Fibroblast of pulmonary artery (primary cell): ENCODE measurements at places on chromosomes 5 and 9.
A peak's percentile ranks its signal among the peaks of the same experiment; 100 is the strongest.

DNA sequence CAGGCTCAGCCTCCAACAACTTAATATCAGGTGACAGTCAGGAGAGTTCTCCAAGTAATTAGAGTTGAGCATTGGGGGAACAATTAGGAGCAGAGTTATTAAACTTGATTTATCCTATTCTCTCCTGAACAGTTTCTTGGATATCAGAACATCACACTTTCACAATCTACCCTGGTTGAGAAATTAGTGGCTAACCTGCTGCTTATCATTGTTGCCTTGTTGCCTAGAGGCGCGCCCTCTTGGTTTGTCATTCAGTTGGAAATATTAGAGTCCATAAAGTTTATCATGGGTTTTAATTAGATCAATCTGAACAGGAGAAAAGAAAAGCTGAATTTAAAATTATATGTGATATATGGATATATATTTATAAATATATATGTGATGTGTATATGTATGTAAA is 291.1 kb downstream of the CCDC171 start:
- no peak for DNase-seq

- no peak for DNase-seq
Observed at GRCh38 chr9:35060548-35061207, 11.7 kb downstream of the VCP start.

- no peak for DNase-seq
Observed at GRCh38 chr5:175614861-175615260, 43.0 kb upstream of the HRH2 start.

DNA sequence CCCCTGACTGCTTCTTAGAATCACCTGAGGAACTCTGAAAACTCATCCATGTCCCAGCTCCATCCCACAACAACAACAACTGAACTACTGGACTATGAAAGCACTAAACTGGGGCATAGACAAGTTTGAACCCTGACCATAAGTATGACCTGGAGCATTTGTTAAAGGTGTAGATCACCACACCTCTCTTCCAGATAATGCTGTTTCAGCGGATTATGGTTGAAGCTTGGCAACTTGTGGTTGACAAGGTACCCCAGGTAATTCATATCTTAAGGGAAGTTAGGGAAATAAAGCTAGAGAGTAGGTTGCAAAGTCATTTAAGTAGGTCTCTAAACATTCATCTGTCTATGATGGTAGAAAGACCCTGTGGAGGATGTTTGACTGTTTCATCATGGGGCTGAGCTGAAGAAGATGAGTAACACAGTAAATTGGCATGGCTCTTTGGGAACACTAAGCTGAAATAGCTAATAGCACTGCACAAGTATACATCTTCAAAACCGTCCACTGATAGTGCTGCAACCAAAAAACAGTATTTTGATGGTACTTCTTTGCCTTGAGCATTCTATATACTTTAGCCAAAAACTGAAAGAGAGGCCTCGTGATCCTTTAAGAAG is 80.2 kb downstream of the TMEM174 start:
- DNase-seq, result no peak

DNA sequence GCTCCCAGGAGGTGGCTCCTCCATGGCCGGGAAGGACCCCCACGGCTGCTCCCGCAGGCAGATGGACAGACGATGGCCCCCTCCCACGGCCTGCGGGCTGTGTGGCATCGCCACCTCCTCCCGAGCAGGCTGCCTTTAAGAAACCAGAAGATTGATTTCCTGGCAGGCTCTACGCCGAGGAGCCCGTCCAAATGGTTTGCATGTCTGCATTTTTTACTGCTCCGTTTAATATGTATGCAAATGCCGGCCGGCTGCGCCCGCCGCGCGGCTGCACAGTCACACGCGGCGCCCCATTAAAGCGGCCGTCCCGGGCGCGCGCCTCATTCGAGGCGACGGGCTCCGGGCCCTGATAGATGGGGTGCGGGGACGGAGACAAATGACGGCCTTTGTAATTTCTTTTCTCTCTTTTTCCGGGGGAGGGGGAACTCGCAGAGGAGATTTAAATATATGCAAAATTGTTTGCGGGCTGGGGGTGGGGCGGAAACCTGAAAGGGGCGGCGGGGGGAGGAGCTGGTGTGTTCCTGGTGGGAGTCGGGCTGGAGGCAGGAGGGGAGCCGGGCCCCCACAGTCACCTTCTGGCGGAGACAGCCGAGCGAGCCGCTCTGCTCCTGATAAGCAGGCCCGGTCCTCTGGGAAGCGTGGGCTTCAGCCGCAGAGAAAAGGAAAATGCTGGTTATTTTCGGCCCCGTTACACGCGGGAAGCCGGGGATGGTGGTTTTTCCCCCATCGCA is 158.7 kb upstream of the IER5L start:
- peak; percentile 69 for DNase-seq

- DNase-seq, result no peak
Observed at GRCh38 chr5:41875121-41875520, 4.9 kb upstream of the OXCT1 start.

DNA sequence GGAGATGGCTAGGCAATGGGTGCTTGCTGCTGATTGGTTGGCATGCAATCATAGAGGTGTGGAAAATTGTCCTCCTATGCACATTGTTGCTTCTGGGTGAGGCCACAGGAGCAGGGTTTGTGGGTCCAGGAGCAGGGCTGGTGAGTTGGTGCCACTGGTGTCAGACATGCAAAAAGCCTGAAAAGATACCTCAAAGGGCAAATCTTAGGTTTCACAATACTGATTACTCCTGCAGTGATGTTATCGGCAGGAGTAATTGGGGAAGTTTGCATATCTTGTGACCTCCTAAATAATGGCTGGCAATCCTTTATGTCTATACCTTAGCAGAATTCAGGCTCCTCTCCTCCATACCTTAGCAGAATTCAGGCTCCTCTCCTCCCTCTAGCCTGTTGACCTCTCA is 25.2 kb downstream of the SLC25A48 start:
- no peak for DNase-seq

DNA sequence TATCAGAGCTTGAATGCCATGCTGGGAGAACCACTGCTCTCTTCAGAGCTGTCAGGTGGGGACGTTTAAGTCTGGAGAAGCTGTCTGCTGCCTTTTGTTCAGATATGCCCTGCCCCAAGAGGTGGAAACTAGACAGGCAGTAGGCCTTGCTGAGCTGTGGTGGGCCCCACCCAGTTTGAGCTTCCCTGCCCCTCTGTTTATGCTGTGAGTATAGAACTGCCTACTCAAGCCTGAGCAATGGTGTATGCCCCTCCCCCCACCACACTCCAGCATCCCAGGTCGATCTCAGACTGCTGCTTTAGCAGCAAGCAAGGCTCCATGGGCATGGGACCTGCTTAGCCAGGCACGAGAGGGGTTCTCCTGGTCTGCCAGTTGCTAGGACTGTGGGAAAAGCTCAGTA is 362.3 kb downstream of the FAM170A start:
- no peak for DNase-seq

DNA sequence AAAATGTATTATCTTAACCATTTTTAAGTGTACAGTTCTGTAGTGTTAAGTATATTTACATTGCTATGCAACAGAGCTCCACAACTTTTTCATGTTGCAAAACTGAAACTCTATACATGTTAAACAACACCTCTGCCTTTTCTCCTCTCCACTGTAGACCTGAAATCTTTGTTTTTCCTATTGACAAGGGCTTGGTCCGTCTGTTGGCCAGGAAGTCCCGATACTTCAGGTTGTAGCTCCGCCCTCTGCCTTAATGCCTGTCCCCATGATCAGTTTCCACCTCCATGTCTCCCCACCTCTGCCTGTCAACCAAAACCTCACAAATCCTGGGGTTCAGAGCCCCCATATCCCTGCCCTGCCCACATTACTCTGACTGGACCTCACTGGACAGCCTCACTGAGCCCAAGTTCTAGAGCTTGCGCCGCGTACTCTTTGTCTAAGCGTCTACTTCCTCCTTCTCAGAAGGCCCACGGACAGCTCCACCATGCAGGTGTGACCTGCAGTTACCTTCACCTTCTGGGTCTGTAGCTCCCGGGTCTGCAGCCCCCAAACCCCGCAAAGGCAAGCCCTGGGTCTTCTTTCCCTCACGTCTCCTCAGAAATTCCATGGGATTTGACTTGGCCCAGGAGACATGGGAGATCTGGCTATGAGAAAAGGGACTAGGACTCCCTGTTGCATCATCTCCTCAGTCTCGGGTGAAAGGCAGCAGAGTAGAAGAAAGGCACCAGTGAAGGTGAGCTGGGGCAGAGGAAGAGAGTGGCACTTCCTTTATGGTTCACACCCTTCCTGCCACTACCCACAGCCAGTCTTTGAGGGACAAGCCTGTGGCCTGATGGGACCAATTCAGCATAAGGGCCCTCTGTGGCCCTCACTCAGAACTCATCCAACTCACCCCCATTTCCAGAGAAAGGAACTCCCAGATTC is 8.0 kb downstream of the GLIPR2 start:
- DNase-seq, result no peak

- DNase-seq, result no peak
Observed at GRCh38 chr9:69036799-69037198, 1.2 kb downstream of the FXN start.

DNA sequence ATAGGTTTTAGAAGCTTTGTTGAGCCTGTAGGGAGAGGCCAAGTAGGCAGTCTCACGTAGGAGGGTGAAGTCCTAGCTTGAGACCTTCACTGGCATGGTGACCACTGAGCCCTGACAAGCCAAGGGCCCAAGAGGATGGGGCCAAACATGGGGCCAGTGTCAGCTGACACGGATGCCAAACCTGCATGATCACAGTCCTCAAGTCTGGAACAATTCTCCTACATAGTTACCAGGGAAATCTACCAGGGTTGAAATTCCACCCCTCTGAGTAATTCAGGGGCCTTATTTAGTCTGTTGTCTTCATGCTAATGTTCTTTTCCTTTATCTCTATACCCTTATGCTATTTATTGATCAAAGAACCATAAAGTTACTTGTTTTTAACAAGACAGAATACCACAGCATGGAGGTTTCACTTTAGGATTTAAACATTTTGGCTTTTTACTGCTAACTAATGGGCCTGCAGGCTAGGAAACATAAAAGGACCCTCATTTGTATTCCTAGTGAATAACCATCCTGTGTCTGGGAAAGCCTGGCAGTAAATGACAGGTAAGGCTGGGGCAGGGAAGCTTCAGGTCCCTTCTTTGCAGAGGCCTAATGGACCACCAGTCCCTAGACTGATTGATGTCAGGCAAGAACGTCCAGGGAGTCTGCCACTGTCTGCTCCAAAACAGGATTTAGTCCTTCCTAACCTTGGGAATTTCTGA is 140.8 kb downstream of the FGF1 start:
- peak; percentile 62 for DNase-seq

- no peak for DNase-seq
Observed at GRCh38 chr5:107949688-107950341, 279.1 kb upstream of the EFNA5 start.

DNA sequence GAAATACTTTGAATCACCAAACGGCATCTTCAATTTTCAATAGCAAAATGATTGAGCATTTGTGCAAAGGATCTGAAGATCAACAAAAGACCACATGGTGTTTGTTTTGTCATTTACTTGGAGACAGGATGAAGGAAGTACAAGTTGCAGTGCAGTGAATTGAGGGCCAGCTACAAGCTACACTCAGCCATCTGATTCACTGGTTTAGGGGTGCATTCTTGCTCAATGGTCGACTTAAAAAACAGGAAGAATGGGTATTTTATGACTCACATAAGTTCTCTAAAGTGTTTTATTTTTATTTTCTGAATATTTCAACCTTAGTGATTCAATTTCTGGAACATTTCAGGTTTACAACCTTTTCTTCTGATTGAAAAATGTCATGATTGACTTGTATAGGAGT is 412.1 kb upstream of the ADAMTSL1 start:
- peak; percentile 1 for DNase-seq

GRCh38 chr5:157362012-157362411 is 96.1 kb downstream of the CYFIP2 start:
- peak; percentile 65 for DNase-seq

- DNase-seq, result no peak
Observed at GRCh38 chr5:41686191-41686590, 175.8 kb upstream of the PLCXD3 start.

DNA sequence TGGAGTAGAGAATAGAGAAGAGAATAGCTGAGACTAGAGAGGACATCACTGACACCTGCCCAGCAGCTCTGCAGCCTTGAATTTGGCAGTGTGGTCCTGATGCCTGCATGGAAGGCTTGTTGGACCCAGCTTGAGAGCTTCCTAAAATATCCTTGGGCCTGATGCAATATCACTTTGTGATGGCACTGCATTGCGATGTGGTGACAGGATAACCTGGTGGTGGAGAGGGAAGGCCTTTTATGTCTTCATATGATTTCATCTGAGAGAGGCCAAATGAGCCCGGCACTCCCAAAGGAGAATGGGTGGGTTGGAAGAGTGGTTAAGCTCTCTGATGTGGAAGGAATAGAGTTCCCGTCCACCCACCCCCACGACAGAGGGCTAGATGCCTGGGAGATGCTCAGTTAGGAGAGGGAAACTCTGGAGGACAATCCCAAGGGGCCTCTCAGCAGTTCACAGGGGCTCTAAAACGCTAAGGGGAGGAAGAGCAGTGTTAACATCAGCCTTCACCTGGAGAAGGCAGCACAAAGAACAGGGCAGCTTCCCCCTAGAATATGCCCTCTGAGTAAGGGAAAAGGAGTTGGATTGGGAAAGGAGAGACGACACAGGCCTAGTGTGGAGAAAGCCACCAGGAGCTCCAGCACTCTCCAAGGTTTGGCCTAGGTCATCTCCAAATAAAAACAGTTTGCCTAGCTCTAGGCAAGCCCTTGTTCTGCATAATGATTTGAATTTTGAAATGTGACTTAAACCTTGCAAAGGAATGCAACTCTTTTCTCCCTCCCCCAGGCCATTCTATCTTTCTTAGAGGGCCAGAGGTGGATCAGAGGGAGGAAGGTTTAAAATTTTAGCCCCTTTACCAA is 99.8 kb upstream of the SSBP2 start:
- no peak for DNase-seq

DNA sequence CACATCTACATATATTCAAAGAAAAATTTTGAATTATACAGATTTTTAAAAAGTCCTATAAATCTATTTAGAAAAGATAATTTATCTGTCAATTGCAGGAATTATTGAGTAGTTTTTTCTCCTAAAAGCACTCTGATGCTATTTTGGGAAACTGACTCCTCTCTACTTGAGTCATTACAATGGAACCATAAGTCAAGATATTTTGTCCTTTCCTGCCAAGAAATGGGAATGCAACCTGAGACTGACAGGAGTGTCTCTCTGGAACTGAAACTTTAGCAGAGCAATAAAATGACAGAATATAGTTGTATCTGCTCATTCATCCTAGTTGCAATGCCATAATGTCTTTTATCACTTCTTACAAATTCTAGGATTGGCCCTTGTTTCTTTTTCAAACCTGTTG is 48.6 kb downstream of the CARTPT start:
- peak; percentile 10 for DNase-seq

DNA sequence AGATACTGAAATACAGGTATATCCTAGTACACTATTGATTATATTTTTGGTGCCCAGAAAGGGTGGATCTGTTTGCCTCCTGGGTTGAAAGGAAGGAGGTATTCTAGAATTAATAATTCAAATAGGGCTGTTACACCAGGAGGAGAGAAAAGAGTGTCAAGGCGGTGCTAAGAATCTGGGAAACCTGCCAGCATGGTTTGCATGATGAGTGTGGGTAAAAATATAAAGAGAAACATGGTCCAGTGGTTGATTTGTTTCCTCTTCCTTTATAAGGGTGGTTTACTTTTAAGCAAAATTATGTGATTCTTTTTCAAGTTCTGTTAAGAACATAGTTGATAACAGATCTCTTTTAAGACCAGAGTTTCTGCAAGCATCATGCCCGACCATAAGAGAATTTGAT is 69.4 kb upstream of the NFIB start:
- peak; percentile 63 for DNase-seq

- DNase-seq, result no peak
Observed at GRCh38 chr9:32884482-32884881, 101.1 kb downstream of the TMEM215 start.

GRCh38 chr5:146751781-146752401 is 126.7 kb downstream of the PPP2R2B start:
- DNase-seq, result no peak
